ENCODE measurements at places on chromosomes 2 and 18. TPM values are rescaled to one million over a fixed set of nuclear protein-coding genes. Genes with fewer than 3 reads are reported as not detected.

GRCh38 chr2:127465258-127465657, 47.0 kb downstream of the PROC start:
- DNase-seq: no peak

Gene ARHGAP15
- total RNA-seq: not detected

DNA sequence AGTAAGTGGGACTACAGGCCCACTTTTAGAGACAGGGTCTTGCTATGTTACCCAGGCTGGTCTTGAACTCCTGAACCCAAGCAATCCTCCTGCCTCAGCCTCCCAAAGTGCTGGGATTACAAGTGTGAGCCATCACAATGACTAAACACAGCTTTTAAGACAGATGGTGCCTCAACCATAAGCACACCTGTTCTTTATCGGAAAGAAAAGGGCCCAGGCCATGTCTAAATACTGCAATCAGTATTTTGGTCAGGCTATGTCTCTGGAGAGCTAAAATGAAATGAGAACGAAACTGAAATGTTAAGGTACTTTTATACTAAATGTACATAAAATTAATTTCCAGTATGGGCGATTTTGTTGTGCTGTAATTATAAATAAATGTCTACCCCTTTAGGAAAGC, 69.5 kb upstream of the SPTBN1 start:
- no peak for DNase-seq

DNA sequence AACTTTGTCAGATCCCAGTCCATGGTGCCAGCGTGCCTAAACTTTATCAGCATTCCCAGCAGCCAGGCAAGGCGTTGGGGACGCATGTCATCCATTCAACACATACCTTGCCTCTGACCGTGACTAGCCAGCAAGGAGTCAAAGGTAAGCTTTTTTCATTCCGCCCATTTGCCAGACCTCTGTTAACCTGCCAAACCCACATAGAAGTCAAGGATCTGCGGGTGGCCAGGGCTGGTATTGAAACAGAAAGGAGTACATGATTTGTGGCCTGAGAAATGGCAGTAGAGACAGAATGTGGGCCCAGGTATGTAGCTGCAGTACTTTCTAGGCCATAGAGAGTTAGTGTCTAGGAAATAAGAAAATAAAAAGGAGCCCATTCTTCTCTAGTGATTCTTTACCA, 240.2 kb downstream of the LTBP1 start:
- DNase-seq: no peak

Gene MYO5B
- total RNA-seq: 0.97 TPM

DNA sequence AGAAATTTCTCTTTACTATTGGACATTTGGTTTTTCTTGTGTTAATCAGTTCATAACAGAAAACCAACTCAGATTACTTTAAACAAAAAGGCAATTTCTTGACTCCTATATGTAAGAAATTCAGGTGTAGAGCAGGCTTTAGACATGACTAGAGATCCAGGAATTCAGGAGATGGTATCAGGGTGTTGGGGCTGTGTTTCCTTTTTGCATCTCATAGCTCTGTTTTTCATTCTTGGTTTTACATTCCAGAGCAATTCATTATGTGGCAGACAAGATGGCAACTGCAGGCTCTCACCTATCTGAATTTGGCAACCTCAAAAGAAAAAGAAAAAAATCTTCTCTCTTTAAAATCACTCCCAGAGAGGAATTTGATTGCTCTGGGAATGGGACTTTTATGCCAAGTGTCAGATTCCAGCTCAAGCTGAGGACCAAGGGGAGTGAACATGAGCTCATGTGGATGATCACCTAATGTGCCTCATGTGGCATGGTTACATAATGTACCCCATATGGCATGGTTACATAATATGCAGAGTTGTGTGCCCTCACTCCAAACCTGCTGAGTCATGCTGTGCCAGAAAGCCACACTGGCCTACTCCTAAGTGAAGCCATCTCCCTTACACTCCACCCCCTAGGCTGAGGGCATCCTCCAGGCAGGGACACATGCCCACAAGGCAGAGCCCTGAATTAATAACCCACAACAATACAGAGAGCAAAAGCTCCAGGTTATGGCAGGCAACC, 282.7 kb downstream of the MBD2 start:
- DNase-seq: no peak

Gene CCDC74B
- total RNA-seq: 7.2 TPM

DNA sequence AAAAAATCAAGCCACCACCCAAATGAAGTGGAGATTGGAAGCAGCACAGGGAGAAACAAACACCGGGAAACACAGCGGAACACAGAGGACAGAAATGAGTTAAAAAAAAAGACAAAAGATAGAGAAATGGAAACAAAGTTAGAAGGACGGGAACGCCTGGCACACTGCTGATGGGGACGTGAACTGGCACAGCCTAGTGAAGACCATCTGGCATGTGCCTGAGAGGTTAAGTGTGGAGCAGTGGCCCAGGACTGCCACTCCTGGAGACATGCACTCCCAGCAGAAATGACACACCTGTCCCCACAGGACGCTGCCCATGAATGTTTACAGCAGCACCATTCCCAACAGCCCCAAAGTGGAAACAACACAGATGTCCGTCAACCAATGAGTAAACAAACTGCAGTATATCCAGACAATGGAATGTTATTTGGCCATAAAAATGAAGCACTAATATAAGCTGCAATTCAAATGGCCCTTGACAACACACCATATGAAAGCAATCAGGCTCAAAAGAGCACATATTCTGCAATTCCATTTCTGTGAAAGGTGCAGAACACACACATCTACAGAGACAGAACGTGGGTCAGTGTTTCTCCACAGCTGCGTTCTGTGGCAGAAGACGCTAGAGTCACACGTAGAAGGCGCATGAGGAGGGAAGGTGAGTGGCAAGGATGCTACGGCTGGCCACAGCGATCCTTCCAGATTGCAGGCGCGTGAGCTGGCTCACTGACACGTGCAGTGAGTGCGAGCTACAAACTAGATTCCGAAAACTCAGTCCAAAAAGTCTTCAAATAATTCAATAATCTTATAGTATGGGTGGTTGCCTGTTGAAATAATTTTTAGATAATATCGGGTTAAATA, 24.6 kb downstream of the THAP4 start:
- no peak for DNase-seq

DNA sequence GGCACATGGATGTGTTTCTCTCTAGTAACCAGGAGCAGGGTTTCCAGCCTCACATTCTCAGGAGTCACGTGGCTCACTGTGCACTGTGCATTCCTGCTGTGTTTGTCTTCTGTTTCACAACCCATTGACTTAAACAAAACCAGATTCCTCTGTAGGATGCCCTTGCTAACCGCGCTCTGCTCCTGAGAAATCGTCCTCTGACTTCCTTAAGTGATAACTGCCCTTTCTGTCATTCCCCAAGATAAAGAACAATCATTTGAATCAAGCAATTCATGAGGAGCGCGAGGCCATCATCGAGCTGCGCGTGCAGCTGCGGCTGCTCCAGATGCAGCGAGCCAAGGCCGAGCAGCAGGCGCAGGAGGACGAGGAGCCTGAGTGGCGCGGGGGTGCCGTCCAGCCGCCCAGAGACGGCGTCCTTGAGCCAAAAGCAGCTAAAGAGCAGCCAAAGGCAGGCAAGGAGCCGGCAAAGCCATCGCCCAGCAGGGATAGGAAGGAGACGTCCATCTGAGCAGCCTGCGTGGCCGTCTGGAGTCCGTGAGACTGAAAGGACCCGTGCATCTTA, 60.2 kb downstream of the RALBP1 start:
- DNase-seq: peak; percentile 59

DNA sequence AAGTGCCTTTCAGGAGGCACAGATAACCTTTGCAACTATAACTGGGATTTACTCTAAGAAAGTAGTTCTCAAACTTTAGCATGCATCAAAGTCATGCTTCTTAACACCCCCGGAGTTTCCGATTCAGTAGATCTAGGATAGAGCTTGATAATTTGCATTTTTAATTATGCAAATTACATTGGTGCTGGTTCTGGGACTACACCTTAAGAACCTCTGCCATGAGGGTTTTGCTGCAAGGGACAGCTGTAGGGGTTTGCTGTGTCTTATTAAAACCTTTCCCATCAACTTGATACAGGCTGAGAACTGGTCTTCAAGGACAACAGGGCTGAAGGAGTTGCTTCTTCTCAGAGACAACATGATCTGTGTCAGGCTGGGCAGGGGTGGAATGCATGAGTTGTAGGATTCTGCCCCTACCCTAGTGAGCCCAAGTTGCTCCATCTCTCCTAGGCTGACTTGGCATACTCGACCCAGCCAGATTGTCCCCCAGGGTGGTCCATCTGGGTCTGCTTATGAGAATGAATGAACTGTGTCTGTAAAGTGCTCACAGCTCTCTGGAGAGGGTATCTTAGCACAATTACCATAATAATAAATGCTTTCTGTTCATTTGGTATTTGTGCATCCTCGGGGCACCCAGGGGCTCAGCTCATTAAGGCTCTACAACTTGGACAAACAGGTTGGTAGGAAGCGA, 232.7 kb downstream of the CLIP4 start:
- no peak for DNase-seq

DNA sequence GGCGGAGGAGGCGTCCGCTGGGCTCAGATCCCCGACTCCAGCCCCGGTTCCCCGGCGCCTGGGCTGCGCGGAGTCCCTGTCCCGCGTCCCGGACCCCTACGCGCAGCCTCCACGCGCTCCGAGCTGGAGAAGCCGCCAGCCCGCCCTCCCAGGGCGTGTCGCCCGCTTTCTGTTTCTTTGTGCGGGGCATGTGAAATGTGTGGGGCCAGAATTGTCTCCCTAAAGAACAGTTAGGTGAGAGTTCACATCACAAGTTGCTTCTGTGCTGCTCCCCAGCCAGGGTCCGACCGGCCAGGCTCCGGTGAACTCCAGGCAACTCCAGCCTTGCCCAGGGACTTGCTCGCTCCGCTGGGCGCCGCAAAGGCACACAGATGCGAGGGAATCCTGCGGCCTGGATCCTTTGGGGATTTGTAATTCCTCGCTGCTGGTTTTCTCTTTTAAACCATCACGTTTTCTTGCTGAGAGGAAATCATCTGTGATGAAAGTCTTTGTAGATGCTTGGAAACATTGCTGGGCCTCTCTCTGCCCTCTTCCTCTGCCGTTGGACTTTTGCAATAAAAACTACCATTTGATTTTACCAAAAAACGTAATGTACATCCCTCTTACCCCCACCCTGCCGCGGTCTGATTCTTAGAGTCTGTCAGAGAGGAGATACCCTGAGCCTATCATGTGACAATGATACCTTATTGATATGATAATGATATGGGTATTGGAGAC, 631 bp downstream of the GYPC start:
- DNase-seq: no peak

DNA sequence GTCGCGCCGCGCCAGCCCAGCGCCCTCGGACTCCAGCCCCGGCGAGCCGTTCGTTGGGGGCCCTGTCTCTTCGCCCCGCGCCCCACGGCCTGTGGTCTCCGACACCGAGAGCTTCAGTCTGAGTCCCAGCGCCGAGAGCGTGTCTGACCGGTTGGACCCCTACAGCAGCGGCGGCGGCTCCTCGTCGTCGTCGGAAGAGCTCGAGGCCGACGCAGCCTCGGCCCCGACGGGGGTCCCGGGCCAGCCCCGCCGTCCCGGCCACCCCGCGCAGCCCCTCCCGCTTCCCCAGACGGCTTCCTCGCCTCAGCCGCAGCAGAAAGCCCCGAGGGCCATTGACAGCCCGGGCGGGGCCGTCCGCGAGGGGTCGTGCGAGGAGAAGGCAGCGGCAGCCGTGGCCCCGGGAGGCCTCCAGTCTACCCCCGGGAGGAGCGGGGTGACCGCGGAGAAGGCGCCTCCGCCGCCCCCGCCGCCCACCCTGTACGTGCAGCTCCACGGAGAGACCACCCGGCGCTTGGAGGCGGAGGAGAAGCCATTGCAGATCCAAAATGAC, 1.4 kb downstream of the PHLPP1 start:
- DNase-seq: peak; percentile 49

- DNase-seq: no peak
These were observed 56.2 kb downstream of the BCL2L11 start for GRCh38 chr2:111176867-111177266.

- peak; percentile 32 for DNase-seq
These were observed 81.6 kb downstream of the PTGR3 start for GRCh38 chr18:75127143-75128021.

DNA sequence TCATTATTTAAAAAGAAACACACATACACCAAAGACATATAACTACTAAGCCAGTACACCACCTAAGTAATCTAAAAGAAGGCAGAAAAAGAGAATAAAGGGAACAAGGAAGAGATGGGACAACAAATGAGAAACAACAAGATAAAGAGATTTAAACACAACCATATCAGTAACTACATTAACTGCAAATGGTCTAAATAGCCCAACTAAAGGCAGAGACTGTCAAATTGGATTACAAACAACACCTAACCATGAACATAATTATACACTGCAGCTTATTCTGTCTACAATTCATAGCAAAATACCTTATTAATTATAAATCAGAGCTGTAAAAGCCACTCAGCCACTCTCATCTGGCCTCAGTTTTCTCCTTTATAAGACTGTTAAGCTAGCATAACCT, 15.0 kb downstream of the PPP4R1 start:
- DNase-seq: no peak

Gene ASPRV1
- total RNA-seq: not detected

- DNase-seq: no peak
These were observed 53.5 kb upstream of the PGAP1 start for GRCh38 chr2:196980001-196980400.

Gene TUBA3E
- total RNA-seq: not detected

GRCh38 chr2:98923244-98923940, 12.6 kb downstream of the CRACDL start:
- no peak for DNase-seq

Gene TUBA4B
- total RNA-seq: not detected

- peak; percentile 54 for DNase-seq
These were observed 87.7 kb downstream of the DSEL start for GRCh38 chr18:67428805-67429204.

DNA sequence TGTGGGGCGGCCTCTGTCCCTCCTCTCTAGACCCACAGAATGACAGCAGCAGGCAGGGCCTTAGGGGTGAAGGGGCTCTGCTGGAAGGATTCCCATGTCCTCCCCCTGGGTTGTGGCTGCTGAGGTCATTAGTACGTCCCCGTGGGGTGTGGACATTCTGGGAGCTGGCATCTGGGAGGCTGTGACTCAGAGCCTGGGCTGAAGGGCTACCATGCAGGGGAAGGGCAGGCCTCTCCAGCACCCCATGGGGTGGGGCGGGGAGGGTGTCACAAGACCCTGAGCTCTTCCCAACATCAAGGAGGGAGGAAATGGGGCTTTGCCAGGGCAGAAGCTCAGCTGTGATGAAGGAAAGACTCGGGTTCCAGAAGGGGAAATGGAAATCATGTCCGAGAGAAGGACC, 105.8 kb upstream of the SMAD2 start:
- DNase-seq: no peak

GRCh38 chr18:44518091-44518615, 162.5 kb upstream of the SETBP1 start:
- no peak for DNase-seq

GRCh38 chr18:3118195-3119010, 101.4 kb downstream of the MYOM1 start:
- no peak for DNase-seq

GRCh38 chr2:191069606-191070005, 55.6 kb upstream of the STAT1 start:
- DNase-seq: no peak

GRCh38 chr2:27212626-27213471, 781 bp upstream of the SLC5A6 start:
- no peak for DNase-seq

Data from SJSA1 (cell line).